ENCODE measurements at places on chromosomes 16 and 17.

DNA sequence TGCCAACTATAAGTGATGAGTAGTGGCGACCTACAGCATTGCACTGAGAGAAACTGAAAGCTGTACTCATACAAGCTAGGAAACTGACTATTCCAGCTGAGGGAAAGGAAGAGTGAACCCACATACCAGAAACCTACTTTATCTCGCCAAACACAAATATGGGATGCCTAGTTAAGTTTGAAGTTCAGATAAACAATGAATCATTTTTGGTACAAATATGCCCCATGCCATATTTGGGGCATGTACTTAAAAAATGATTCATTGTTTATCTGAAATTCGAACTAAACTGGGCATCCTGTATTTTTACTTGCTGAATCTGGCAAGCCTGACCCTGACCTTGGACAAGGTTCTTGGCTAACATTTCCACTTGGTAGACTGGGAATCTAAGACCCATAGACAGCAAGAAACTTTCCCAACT, 527.8 kb upstream of the PSMD7 start:
- peak; percentile 6 for DNase-seq

DNA sequence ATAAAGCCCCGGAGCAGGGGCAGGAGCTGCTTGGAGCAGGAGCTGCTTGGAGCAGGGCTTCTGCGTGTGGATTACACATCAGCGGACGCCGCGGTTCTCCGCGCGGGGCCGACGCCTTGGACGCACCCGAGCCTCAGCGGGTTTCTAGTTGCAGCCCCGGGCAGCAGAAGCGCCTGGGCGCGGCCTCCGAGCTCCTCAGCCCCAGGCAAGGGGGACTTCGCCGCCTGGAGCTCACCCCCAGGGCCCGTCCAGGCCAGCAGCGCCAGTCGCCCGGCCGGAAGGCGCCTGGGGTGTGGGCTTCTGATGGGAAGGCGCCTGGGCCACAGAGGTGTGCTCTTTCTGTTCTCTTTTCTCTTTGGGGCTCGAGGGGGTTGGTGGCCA, 6.3 kb downstream of the FOXF1 start:
- no peak for DNase-seq

GRCh38 chr16:29726845-29727377, 18.9 kb downstream of the C16orf54 start:
- DNase-seq: no peak

- DNase-seq: no peak
These were observed 10.2 kb upstream of the NFATC3 start for GRCh38 chr16:68074850-68075555.

- no peak for DNase-seq
These were observed 15.9 kb downstream of the CMTM3 start for GRCh38 chr16:66620429-66620795.

- no peak for DNase-seq
These were observed 103.7 kb downstream of the AXIN2 start for GRCh38 chr17:65457635-65458257.

GRCh38 chr17:74635418-74635817, 11.9 kb upstream of the CD300E start:
- no peak for DNase-seq

- no peak for DNase-seq
These were observed 14.9 kb downstream of the SARM1 start for GRCh38 chr17:28386391-28386790.

DNA sequence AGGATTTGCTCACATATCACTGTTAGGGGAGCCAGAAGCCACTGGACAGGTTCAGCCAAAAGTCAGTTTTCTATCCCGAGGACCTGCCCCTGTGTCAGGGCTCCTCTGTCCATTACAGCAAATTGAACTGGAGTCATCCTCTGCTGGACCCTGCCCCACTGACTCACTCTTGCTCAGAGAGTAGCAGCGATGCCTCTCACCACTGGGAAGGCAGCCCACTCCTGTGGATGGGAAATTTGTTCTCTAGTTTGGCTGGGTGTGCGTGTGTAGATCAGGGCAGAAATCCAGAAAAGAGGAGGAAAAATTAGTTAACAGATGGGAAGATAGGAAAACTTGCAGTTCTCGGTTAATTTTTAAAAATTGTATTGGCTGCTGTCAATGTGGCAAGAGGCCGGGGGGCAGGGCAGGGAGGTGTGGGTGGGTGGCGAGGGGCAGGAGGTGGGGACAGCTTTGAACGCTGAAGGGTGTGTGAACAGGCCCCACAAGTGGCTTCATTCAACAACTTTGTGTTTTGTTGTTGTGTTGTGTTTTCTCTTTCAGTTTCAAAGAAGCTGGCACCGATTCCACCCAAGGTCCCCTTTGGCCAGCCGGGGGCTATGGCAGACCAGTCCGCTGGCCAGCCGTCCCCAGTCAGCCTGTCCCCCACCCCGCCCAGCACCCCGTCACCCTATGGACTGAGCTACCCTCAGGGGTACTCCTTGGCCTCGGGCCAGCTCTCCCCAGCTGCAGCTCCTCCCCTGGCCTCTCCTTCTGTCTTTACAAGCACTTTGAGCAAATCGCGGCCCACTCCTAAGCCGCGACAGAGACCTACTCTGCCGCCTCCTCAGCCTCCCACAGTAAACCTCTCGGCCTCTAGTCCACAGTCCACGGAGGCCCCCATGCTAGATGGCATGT, 33.6 kb downstream of the ELAC2 start:
- peak; percentile 58 for DNase-seq

DNA sequence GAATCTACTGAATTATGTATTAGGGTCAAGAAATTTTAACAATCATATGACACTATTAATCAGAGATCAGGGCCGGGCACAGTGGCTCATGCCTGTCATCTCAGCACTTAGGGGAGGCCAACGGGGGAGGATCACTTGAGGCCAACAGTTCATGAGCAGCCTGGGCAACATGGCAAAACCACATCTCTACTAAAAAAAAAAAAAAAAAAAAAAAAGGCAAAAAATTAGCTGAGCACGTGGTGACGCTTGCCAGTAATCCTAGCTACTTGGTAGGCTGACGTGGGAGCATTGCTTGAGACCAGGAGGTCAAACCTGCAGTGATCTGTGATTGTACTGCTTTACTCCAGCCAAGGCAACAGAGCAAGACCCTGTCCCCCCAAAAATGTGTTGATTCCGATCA, 52.5 kb upstream of the CLEC3A start:
- no peak for DNase-seq

- no peak for DNase-seq
These were observed 5.2 kb downstream of the ITGA3 start for GRCh38 chr17:50060951-50061712.

- DNase-seq: no peak
These were observed 455.6 kb downstream of the HS3ST3B1 start for GRCh38 chr17:14756479-14756878.

DNA sequence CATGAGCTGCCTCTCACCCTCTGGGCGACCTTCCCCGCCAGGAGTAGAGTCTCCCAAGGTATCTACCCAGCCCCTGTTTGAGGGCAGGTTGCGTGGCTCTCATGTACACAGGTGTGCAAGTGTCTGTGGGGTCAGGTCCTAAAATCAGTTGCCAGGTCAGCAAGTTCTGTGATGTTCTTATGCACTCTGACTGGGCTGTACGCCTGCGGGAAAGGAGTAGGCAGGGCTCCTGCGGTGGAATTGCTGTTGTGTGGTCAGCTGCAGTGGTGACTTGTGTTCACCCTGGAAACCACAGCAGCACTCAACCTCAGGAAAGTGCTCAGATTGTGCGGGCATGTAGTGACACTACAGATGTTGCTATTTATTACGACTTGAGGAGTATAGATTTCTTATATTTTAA, 19.4 kb downstream of the NARF start:
- no peak for DNase-seq

- DNase-seq: no peak
These were observed 194.5 kb upstream of the COX10 start for GRCh38 chr17:13874817-13875216.

DNA sequence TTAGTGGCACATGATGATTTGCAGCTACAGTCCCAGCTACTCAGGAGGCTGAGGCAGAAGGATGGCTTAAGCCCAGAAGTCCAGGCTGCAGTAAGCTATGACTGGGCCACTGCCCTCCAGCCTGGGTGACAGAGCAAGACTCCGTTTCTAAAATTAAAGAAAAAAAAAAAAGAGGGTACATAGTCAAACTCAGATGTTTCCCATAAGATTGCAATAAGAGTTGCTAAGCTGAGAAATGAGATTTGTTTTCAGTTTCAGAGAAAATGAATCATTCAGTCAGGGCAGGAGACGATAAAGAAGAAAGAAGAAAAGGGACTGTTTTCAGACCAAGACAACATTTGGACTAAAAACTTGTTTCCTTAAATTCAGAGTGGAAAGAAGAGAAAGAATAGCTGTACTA, 30.2 kb upstream of the PHLPP2 start:
- no peak for DNase-seq

- no peak for DNase-seq
These were observed 180.6 kb downstream of the PCTP start for GRCh38 chr17:55931446-55931845.

DNA sequence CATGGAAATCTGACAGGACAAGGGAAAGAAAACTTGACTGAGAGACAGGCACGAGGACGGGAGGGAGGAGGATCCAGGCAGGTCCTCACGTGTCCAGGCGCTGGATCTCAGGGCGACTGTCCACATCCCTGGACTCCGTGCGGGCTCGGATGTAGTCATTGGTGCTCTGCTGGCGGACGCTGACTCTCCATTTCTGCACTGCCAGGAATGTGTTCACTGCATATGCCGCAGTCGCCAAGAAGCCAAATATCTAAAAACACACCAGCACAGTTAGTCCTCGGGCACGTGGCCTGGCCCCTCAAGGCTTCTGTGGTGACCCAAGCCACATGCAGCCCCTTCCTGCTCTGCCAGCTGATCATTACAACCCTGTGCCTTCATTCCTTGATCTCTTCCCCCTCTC, 17.5 kb downstream of the CMTM3 start:
- no peak for DNase-seq

- no peak for DNase-seq
These were observed 5.4 kb downstream of the FUS start for GRCh38 chr16:31185339-31185738.

DNA sequence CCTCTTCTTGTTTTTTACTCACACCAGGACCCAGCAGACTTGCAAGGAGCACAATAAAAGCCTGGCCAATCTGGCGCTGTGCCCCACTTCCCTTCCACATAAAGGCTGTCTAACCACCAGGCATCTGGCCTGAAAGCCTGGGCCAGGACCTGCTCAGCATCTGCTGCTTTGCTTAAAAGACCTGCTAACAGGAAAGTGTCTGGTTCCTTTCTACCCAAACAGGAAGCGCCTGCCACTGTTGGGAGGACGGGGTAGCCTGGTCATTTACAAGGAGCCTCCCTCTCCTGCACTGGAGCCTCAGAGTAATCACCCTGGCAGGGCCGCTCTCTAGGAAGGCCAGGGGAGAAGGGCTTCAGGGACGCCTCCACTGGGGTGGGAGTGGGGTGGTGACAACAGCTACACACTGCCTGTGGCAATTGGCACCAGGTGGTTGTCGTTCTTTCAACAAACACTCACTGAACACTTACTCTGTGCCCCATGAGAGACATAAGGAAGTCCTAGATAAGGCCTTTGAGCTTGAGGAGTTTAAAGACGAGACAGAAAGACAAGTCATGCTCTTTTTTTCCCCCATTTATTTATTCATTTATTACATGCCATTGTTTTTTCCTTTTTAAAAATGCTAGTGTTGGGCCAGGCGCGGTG, 6.3 kb upstream of the MMP28 start:
- DNase-seq: peak; percentile 94

DNA sequence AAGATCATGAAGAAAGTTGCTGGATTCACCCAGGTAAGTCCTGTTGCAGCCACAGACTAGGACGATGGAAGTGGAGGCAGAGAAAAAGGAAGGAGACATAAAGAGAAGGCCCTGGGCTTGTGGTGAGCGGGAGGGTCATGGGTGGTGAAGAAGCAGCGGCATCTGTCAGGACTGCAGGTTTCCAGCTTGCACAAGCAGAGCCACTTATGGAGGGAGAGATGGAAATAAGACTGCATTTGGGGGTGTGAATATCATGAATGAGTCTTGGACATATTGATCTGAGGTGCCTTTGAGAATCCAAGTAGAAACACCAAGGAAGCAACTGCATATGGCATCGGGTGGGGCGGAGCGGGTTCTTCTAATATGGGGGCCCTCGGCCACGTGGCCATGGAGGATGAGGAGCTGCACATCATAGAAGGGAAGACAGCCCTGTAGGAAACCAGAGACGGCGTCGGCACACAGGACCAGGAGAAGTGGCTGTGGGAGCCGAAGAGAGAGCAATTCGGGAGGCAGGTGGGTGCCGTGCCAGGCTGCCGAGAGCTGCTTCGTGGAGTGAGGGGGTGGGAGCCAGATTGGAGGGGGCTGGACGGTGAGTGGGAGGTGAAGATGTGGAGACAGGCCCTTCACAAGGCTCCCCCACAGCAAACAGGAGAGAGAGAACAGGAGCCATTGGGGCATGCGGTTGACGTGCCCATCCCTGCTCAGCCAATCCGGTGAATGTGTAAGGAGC, 243.5 kb downstream of the GSG1L start:
- DNase-seq: no peak

GRCh38 chr16:77833921-77834634, 45.7 kb downstream of the VAT1L start:
- no peak for DNase-seq

DNA sequence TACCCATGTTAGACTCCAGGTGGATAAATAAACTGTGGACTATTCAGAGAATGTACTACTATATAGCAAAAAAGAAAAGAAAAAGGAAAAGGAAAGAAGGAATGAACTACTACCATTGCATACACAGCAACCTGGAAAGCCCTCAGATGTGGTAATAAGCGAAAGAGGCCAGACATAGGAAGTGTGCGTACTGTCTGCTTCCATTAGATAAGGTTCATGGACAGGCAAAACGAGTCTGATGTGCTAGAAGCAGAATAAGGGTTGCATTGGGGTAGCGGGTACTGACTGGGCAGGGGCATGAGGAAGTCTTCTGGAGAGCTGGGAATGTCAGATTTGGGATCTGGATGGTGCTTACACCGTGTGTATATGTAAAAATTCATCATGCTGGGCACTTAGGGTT, 21.8 kb downstream of the CLEC16A start:
- no peak for DNase-seq

DNA sequence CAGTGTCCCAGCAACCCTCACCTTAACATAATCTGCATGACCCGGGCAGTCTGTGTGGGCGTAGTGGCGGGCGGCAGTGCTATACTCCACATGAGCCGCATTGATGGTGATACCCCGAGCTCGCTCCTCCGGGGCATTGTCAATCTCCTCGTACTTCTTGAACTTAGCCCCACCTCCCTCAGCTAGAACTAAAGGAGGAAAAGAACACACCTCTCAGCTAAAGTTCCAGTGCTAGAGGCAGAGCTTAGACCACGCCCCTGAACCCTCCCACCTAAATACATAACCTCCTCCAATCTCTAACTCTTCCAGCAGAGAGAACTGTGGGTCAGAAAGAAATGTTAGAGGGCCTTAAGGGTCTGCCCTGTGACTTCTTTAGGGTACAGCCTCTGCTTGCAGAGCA, 855 bp downstream of the TUFM start:
- no peak for DNase-seq

DNA sequence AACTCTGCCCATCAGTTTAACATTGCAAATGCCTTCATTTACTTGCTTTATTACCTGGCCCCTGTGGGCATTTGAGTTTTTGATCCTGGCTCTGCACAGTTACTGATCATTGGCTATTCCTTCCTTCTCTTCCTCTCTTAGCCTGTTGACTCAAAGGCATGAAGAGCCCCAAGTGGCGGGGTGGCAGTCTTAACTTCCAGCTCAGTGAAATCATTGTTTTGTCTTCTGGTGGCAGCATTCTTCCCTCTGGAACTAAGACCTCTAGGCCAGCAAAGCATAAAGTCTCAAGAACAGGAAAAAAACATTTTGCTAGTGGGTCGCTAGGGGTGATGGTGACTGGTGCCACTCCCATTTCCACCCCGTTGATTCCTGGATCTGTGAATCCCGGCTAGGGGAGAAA, 52.3 kb upstream of the MRTFB start:
- no peak for DNase-seq

GRCh38 chr17:15381707-15382106, 40.3 kb upstream of the TEKT3 start:
- no peak for DNase-seq

Data from NCI-H446 treated with DMSO at 0.1 percent for 48 hours (cell line).